ENCODE measurements at places on chromosomes 12 and 14.
A peak's percentile ranks its signal among the peaks of the same experiment; 100 is the strongest.

GRCh38 chr14:100111931-100112704 lies 46.9 kb downstream of the EVL start:
- no peak for DNase-seq

DNA sequence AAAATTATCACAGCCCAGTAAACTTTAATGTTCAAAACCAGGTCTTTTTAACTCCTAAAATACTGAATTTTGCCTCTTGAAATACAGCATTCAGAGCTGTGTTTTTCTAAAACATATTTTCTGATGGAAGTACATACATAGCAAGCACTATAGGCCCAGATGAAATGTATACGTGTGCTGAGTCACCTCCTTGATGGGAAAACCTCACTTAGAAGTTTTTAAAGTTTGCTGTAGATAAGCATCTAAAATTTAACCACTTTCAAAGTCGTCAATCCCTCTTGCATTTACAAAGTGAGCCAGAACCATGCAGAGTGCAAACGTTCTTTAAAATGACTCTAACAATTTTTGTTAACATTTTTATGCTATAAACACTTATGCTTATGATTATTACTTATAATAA lies 618.8 kb downstream of the RPS29 start:
- DNase-seq: no peak

DNA sequence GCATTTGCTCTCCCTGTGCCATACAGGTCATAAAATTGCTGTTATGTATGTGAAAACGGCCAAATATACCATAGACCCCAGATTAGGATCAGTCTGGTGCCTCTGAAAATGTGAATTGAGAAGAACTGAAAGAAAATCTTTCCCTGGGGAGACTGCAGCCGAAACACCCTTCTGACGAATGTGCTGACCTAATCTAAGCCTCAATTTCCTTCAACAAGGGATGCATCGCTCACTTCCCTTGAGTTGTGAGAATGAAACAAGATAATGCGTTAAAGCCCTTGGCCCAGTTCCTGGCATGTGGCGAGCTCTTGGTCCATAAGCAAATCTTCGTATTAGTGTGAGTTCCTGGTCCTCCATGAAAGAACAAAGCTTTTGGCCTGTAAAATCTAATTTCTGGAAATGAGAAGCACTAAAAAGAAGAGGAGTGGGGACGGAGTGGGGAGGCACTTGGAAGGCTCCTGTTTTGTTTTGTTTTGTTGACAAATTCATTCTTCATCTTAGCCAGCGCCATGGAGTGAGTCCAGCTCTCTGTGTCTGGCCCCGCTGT lies 49.5 kb upstream of the RTRAF start:
- DNase-seq: no peak

GRCh38 chr14:95915330-95915729 lies 38.7 kb downstream of the TUNAR start:
- DNase-seq: peak; percentile 82

DNA sequence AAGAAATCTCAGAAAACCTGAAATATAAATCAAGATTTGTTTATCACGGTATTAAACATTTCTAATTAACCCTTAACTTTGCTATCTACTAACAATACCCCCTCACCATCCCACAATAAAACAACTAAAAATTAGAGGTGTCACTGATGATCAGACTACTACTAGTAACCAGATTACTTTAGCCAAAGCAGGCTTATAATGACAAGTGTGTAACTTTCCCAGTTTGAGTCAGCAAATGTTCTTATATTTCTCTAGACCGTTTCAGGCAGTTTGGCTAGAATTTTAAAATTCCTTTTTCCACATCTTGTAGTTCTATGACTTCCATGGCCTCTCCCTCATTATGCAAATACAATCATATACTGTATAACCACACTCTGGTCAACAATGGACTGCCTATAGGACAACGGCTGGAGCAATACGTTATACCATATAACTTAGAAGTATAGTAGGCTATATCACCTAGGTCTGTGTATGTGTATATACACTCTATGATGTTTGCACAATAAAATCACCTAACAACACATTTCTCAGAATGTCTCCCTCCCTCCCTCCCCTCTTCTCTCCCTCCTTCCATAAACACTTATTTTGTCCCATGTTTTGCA lies 102.1 kb downstream of the DENND5B start:
- DNase-seq: no peak

DNA sequence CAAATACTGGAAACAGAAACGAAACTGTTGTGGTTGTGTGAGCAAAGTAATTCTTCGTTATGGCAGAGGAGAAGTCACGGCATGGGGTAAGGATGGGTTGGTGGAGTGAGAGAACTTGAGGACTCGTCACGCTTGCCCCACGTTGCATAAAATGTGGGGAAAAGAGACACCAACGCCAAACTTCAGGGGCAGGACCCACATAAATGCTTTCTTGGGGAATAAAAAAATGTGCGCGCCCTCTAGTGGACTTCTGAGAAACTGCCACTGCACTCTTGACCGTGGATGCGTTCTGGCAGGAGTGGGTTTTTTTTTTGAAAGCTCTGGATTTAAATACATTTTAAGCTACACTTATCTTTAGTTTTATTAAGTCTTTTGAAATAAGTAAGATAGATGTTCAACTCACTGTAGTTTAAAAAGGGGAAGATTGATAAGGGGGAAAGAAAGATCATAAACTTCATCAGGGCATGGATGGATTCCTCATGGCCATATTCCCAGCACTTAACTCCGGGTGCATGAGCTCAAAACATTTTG lies 4.1 kb upstream of the IGF1 start:
- DNase-seq: peak; percentile 5

DNA sequence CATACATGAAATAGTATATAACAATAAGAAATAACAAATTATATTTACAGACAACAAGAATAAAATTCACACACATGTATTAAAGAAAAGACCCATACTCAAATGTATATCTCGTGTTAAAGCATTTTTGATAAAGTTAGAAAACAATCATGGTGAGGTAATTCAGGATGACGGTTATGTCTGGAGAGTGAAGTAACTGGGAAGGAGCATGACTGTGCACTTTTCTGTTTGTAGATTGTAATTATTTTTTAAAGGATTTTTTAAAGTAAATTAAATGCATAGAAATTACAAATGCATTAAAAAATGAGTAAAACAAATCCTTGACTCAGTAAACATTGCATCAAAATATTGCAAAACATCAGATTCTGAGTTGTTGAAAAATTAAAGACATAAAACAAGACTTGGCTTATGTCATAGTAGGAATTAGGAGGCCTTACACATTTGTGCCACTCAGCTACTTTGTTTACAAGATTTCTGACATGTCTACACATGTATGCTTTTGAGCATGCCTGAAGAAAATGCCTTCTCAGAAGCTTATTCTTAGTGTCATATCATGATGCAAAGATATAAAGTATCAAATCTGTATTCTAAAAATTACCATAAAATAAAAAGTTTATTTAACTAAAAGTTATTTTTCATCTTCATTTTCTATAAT lies 1325.1 kb downstream of the SLC16A7 start:
- DNase-seq: no peak

DNA sequence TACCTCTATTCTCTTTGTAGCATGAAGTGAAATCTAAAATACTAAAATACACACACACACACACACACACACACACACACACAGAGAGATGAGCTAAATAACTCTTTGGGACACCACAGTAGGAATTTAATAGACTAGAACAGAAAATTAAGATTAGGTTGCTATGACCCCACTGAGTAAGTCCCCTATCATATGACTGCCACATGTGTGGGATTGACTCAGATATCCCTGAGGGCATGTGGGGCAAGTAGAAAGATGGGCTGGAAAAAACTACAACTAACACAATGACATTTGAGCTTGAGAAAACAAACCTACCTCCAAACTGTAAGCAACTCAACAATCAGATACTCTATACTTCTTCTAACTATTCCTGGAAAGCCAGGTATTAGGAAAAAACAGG lies 27.0 kb downstream of the SLC25A21 start:
- DNase-seq: no peak

DNA sequence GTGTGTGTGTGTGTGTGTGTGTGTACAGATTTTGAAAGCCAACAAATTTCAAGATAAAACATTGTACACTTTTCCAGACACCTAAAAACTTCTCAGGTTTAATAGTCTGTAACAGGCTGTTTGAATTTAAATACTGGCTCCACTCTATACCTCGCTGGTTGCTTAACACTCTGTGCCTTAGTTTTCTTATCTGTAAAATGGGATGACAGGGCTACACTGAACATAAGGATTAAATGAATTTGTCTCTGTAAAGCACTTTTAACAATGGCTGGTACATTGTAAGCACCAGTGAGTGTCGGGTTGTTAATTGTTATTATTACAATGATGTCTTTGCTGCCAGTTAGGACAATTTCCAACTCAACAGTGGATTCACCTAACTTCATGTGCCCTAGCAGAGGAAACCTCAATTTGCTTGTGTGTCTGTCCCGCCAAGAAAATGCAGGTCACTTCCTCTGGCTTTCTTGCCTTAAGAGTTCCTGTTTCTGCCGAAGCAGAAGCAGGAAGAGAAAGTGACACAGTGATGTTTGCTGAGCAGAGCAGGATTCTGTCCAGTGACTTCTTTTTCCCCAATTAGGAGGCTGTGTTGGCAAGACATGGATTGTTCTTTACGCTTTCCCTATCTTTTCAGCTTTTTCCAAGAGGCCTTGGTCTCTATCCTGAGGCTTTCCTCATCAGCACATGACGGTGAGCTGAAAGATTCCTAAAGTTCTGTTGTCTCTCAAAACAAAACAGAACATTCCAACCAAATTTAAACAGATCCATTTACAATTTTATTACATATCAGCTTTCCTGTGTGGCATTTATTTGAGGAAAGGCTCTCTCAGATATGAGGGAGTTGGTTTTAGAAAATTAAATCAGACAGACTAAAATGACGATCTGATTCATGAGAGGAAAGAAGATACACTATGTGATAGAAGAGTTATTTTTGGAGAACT lies 154.1 kb upstream of the ATP2B1 start:
- DNase-seq: no peak

DNA sequence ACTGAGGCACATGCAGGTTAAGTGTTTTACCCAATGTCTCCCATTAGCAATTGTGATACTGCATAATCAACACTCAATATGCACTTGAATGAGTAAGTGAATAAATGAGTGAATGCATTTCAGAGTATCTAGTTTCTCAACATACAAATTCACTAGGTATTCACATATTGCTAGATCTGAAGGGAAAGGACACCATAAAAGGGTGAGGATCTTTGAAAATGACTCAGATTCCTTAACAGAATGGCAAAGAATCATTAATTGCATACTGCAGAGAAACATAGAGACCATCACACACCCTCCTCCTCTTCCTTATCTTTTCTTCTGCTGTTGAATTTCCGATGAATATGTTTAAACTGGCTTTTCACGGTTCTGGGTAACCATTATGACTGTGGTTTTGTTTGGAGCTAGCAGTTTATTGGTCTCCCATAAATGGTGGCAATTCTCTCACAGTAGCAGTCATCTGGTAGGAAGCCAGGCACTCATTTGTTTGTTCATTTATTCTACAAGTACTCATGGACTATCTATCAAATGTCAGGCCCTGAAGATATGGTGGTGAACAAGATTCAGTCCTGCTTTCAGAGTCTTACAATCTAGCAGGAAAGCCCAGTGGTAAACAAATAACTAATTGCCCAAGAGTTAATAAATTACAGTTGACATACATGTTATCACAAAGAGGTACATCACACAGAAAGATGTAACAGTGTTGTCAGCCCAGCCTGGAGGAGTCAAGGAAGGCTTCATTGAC lies 70.2 kb downstream of the LLPH start:
- DNase-seq: no peak

- no peak for DNase-seq
These were observed 29.2 kb upstream of the EPS8 start for GRCh38 chr12:15818418-15818817.

- DNase-seq: no peak
These were observed 41.3 kb upstream of the HIF1A start for GRCh38 chr14:61654026-61654425.

GRCh38 chr14:90808759-90809529 lies 7.3 kb downstream of the TTC7B start:
- no peak for DNase-seq

- DNase-seq: no peak
These were observed 783 bp downstream of the CORO1C start for GRCh38 chr12:108730365-108731104.

GRCh38 chr12:42915426-42915825 lies 325.9 kb upstream of the PRICKLE1 start:
- DNase-seq: no peak

DNA sequence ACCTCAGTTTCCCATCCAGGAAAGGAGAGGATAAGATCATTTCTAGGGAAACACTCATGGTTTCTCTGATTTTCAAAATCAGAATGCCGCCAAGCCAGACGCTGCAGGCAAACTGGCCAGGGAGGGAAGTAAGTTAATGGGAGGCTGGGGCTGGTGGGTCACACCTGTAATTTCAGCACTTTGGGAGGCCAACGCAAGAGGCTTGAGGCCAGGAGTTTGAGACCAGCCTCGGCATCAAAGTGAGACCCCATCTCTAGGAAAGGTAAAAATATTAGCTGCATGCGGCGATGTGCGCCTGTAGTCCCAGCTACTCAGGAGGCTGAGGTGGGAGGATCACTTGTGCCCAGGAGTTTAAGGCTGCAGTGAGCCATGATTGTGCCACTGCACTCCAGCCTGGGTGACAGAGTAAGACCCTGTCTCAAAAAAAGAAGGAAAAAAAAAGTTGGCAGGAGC lies 587 bp downstream of the SELPLG start:
- no peak for DNase-seq

GRCh38 chr14:60926002-60926401 lies 54.9 kb downstream of the TRMT5 start:
- DNase-seq: no peak

DNA sequence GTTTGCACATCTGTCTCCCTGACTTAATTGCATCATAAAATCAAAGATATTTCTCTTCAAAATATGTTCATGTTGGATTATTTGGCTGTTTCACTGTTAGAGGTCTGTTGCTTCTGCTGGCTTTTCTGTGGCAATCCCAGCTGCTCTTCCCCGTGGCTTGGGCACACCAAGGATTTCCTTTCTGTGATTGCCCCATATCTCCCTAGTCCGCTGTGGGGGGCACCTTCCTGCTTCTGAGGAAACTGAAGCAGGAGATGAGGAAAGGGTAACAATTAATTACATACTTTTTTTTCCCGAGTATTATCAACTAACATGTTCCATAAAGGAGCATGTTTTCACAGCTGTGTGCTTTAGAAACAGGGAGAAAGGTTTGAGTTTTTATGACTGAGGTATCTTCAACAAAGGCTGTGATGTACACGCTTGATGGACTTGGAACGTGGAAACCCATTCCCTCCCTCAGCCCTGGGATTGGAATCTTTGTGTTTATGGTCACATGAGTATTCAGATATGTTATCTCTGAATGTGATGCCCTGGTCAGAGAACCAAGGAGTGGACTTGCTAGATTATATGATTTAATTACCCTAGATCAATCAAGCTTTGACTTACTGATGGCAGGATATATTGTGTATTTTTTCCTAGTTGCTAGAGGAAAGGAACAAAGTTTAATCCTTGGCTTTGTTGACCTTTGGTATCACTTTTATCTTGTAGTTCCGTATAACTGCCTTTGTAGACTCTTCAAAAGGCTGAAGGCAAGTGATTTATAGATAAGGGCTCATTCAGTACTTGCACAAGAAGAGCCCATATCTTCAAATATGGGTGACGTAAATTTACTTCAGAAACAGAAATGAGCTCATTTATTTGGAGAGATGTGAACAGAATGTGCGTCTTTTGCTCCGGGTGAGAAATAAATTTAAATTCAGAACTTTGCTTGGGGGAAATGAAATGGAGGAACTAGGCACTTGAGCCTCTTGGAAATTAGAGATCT lies 46.7 kb downstream of the BORCS5 start:
- no peak for DNase-seq

- no peak for DNase-seq
These were observed 9.9 kb downstream of the GPR132 start for GRCh38 chr14:105055334-105055733.

Data from iPS DF 19.7 (cell line).